ENCODE measurements at places on chromosomes 6 and 20.

- DNase-seq = no peak
Observed at GRCh38 chr20:4083098-4083865, 67.9 kb upstream of the RNF24 start.

GRCh38 chr20:13756551-13756950, 28.2 kb downstream of the ESF1 start:
- DNase-seq = no peak

DNA sequence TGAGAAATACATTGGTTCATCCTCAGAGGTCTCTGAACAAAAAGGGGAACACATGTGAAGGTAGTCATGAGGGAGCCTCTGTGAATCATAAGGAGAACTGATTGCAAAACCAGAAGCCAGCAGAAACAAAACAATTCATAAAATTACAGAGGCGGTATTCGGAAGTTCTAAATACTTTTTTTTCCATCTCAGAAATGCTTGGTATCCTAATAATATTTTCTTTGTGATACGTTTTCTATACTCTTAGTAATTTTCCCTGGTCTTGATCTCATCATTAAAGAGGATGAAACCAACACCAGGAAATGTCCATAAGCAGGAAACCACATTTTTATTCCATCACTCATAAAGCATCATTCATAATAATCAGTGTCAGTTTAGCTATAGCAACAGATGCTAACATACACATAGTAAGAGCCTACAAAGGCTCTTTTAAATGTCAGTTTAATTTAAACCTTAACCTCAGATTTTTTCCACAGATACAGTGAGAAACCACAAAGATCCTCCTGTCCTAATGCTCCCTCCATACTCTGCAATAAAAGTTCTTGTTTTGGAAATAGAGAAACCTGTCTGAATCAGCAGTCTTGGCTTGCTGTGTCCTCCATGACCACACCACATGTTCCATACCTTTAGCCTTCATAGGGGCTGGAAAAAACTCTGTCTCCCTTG, 29.2 kb downstream of the SGK1 start:
- DNase-seq = no peak

DNA sequence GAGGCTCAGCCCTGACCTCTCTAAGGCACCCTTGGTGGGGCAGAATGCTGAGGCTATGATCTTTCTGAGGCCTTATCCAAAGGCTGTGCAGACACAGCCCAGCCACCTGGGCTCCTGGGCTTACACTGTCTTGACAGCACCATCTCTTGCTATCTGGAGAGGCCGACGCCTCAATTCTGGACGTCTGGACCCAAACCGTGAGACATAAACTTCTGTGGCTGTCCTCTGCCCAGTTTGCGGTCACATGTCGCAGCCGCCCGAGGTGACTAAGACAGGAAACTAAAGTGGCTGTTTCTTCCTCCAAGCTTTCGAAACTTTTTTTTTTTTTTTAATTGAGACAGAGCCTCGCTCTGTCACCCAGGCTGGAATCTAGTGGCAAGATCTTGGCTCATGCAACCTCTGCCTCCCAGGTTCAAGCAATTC, 49.3 kb downstream of the PRR18 start:
- peak; percentile 26 for DNase-seq

All from activated naive CD4-positive, alpha-beta T cell treated with anti-CD3 and anti-CD28 coated beads, Interleukin-2, amount 50 U/mL, for 72 hours (primary cell).